Hypothalamus (tissue), 51 donors: ENCODE measurements at places on chromosomes 2 and 18.

DNA sequence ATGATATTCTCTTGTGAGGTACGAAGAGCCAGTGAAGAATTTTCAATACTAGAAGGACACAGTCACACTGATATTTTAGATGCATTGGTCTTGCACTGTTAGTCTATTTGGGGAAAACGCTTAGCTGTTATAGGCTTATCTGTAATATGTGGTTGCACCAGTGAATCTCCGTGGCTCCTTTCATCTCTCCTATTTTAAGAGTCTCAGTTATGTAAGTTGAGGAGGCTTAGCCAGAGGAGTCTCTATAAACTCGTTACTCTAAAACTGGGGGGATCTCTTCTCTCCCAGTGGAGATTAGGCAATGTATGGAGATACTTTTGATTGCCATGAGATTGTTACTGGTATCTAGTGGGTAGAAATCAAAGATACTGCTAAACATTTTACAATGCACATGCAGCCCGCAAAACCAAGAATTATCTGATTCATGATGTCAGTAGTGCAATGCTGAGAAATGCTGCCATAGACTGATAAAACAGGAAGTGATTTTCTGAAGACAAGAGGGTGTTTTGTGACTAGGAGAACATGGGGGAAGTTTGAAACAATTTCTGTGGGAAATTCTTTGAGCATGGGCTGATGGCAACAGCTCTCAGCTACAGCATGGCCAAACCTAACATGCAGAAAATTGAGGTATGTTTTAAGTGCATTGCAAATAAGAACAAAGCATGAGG lies 339.1 kb downstream of the SOX11 start:
- no peak for DNase-seq

DNA sequence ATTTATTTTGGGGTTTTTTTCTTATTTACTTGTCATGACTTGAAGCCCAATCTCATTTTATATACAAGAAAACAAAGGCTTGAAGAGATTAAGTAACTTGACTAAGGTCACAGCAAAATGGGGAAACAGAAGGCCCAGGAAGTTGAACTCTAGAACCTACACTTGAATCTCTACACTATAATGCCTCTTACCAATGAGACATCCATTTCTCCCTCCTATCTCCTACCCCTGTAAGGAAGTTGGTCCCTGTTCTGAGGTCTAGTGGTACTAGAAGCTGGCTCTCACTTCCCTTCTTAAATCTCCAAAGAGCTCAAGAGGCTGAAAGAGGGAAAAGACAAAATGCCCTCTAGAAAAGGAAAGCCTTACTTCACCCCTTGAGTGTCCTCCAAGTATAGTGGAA lies 25.5 kb upstream of the IHH start:
- DNase-seq = no peak

DNA sequence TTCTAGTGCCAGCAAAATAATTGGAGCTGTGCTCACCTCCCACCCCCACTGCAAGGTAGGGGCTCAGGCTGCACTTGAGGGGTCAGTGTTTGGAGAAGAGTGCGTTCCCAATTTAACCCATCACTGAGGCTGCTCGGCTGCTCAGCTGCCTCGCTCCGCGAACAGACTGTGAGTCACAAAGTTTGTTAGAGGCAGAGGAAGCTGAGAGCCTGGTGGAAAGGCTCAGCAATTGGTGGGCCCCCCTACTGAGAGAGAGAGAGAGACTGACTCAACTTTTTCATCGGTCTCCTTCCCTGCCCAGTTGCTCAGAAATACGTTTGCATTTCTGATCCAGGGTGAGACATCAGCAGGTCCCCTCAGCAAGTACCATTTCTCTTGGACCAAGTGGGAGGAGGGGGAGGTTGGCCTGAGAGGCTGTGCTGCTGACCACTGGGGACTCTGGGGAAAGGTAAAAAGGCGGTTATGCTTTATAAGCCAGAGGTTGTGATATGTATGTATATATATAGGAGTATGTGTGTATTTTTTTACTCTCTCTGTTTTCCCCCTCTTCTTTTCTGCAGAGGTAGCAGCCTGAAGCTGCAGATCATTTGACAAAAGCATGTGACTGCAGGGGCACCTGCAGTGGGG lies 1.5 kb downstream of the EFR3B start:
- DNase-seq = no peak

DNA sequence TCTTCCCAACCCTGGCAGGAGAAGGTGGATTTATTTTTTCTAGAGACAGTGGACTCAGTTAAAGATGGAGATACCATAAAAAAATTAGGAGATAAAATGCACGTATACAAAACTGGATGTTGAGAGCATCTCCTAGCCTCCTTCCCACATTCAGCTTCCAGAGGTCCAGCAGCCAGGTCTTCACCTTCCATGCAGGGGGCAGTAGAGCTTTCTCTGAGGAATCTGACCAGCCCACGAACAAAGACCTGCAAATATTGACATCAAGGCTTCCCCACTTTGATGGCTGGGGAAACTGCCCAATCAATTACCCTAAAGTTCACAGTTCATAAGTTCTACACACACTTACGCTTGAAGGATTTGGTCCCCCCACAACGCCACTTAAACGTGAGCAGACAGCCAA lies 24.5 kb downstream of the AQP4 start:
- DNase-seq = no peak

DNA sequence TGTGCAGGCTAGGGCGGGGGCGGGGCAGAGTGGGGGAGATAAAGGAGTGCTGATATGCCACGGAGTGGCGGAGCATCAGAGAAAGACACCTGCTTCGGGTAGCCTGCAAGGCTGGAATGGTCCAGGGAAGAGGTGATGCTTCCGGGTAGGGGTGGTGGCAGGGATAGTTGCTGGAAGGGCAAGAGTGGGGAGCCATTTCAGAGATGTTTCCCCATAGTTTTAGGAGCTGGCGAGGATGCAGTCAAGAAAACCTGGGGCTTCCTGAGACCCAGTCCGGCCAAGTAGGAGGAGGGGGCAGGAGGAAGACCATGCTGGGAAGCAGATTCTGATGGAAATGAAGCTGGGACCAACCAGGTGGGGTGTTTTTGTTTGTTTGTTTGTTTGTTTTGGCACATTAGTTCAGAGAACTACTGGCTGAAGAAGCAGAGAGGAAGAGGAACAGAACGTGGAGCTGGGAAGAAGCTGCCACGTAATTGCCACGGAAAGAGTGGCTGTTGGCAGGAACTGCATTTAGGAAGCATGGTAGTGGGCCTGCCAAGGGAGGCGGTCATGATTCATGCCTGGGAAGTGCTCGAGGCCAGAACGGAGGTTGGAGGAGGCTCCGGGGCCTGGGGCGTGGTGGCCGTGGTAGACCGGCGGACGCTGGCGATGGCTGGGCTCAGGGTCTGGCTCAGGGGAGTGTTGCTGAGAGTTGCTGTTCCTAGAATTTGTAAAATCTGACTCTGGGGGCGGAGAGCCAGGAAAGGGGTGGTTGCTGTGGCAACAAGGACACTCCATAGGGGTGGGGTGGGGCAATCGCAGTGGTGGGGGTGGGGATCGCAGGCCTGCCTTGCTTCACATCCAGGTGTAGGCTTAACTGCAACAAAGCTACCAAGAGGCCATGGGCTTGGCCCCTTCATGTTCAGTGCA lies 8.6 kb upstream of the INPP5D start:
- DNase-seq = no peak

DNA sequence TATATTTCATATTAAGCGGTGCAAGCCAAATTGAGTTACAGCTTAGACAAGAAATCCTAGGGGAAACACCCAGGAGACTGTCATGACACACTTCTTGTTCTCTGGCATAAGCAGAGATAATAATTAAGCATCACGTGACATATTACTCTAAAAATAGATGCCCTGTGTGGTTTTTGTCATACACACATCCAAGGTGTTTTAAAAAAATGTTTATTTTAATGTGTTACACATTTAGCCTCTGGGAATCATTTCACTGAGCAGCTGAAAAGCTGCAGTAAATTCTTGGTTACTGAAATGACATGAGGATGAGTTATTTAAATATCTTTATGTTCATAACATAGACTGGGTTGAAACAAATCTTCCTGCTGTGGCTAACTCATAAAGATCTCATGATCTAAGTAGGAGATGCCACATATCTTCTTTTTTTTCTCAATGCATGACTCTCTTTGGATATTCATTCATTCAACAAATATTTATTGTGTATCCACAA lies 38.0 kb upstream of the ERMN start:
- DNase-seq = no peak

DNA sequence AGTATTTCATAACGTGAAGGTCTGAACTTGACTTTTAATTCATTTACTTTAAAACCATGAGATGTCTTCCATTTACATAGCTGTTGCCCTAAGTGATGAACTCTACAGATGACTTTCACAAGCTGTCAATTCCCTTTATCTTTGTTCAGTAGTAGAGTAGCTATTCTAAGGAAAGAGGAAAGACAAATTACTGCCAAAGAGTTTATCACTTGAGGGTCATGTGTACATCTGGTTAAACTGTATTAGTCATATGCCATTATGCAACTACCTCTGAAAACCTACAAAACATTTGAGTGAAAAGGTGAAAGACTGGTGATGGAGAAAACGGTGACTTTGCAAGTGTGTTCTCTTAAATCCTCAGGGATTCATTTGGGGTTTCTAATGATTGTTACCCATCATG lies 763.9 kb downstream of the TMEM182 start:
- no peak for DNase-seq

DNA sequence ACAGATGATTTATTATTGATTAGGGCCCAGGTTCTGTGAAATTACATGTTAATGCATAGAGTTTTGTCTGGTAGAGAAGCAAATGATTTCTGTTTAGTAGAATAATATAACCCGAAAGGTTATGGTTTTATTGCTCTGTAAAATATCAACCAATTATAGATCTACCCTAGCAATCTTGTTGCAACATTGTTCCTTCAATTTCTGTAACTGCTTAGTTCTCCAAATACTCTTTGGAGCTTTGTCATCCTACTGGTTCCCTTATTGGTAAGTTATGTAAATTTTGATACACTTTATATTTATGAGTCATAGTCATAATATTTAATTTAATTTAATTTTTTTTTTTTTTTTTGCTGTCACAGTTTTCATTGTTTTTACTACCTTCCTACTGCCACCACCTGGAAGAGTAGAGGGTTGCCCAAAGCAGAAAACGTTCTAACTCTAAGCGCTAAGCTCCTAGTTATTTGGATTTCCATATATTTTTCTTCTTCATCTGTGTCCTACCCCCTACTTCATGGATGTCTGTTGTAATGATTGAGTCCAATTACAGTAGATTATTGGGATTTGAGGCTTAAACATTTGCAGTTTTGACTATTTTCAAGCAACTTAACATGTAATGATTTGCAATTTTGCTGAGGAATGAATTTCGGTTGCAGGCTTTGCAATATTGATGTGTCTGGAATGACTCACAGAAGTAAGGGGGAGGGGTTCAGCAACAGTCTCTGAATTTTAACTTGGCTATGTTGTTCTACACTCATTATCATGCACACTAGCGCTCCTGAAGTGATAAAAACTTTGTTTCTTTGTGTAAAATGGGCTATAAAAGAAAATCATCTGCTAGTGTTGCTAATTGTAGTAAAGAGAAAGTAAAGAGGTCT lies 51.1 kb downstream of the NABP1 start:
- no peak for DNase-seq
